ENCODE measurements at places on chromosomes 4 and X. TPM values are rescaled to one million over a fixed set of nuclear protein-coding genes. Genes with fewer than 3 reads are reported as not detected.
A peak's percentile ranks its signal among the peaks of the same experiment; 100 is the strongest.

GRCh38 chrX:150482537-150483206 is 85.7 kb upstream of the MTM1 start:
- H3K27me3 ChIP-seq = peaks cover 2% of the 10 kb centered on the region
- peak; percentile 35 for DNase-seq
- H3K36me3 ChIP-seq = no peaks in the 10 kb centered on the region
- H3K4me3 ChIP-seq = no peak overlapping the region

GRCh38 chrX:134161162-134161561 is 75.8 kb upstream of the CCDC160 start:
- peak overlapping the region; percentile 46 for H3K27ac ChIP-seq

- H3K4me3 ChIP-seq = no peak overlapping the region
- no peak for DNase-seq
- no peak overlapping the region for H3K27ac ChIP-seq
- H3K4me1 ChIP-seq = no peaks in the 10 kb centered on the region
Observed at GRCh38 chr4:123784626-123785025, 388.0 kb downstream of the SPRY1 start.

DNA sequence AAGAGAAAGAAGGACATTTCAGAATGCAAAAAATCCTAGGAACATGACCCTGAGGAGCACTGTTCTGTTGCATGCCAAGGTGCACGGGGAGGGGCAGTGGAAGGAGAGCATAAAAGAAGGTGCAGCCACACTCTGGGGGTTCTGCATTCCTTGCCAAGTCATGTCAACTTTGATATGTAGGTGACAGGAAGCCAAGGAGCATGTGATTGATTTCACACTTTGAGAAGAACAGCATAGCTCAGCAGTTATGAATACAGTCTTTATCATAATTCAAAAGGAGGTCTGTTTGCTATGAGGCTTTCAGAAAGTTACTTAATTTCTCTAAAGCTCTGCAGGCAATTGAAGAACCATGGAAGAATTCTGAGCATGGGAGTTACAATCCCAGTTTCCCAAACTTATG is 50.6 kb downstream of the SCFD2 start:
- peaks cover 7% of the 10 kb centered on the region for H3K36me3 ChIP-seq
- H3K4me1 ChIP-seq = peaks cover 12% of the 10 kb centered on the region
- no peaks in the 10 kb centered on the region for H3K27me3 ChIP-seq
- no peak overlapping the region for H3K27ac ChIP-seq
- no peak overlapping the region for H3K4me3 ChIP-seq

- no peak for DNase-seq
- no peaks in the 10 kb centered on the region for H3K4me1 ChIP-seq
Observed at GRCh38 chrX:85115252-85115651, 111.6 kb downstream of the APOOL start.

Gene ATP8A1
- total RNA-seq = 38.5 TPM
